Uterus (tissue), 4 donors: ENCODE measurements at places on chromosomes 4 and X.

GRCh38 chr4:41599192-41599786 lies 61.3 kb downstream of the LIMCH1 start:
- DNase-seq = no peak

DNA sequence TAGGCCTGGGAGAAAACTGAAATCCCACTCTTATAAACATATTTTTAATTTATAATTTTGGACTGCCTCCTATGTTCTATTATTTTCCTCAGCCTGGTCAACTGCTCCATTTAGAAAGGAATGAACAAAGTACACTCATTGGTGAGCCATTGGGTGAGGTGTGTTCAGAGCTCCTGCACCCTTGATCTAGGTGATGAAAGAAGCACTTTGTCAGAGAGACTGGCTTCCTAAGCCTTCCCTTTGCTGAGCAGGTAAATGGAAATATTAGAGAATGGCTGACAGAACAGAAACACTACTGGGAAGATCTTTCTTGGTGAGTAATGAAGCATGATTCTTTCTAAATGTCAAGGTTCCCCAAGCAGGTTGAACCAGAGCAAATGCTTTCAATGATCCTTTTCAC lies 19.0 kb upstream of the ARHGAP24 start:
- no peak for DNase-seq

- DNase-seq = no peak
Measured at GRCh38 chr4:62191451-62192240, 991.5 kb downstream of the ADGRL3 start.

DNA sequence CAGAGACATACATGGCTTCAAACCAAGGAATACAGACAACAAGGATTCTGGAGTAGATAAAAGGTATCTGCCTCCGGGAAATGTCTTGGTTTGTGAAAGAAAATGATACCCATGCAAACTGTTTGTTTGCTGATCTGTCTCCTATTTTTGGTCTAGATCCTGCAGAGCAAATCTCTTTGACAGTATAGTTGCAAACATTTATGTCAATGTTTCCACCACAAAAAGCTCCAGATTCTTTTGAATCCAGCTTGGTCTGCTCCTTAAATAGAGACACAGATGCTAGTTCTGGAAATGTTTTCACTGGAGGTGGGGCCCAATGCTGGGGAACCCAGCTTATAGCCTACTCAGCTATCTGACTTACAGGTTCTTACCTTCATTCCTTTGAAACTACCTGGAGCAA lies 119.7 kb downstream of the ATG4A start:
- no peak for DNase-seq

GRCh38 chrX:31889088-31889487 lies 817.2 kb upstream of the FTHL17 start:
- no peak for DNase-seq

- DNase-seq = no peak
Measured at GRCh38 chr4:184845367-184846021, 19.7 kb upstream of the ACSL1 start.

GRCh38 chr4:149223659-149224058 lies 592.0 kb downstream of the IQCM start:
- no peak for DNase-seq

- no peak for DNase-seq
Measured at GRCh38 chr4:4842476-4843441, 16.7 kb upstream of the MSX1 start.

GRCh38 chrX:124274438-124275181 lies 57.9 kb upstream of the TEX13D start:
- DNase-seq = no peak

- DNase-seq = no peak
Measured at GRCh38 chr4:175447016-175447415, 365.0 kb downstream of the GPM6A start.

DNA sequence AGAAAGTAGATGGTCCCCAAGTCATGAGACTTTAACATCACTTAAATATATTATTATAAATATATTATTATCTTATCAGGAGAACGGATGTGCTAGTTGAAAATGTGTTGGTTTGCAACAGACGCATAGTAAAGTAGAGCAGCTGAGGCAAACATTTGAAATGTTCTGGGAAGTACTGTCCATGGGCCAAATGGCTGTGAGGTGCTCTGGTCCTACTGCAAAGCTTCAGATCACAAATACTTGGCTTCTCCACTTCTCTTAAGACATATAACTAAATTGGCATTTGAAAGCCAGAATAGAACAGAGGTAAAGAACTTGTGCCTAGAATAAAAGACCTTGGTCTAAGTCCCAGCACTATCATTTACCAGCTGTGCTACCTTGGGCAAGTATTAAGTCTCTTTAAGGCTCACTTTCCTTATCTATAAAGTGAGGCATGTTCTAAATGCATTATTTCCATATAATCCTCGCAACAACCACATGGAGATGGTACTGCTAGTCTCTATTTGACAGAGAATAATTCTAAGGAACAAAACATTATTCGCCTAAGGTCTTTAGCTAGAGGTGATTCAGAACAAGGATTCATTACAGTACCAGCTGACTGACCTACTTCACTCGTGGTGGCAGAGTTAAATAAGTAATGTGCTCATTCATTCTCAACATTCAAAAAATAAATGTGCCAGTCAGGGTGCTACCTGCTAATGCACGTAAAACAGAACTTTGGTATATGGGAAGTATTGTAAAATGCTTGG lies 297.1 kb downstream of the PPP3CA start:
- no peak for DNase-seq

- DNase-seq = no peak
Measured at GRCh38 chrX:41733939-41734338, 10.0 kb downstream of the GPR82 start.

DNA sequence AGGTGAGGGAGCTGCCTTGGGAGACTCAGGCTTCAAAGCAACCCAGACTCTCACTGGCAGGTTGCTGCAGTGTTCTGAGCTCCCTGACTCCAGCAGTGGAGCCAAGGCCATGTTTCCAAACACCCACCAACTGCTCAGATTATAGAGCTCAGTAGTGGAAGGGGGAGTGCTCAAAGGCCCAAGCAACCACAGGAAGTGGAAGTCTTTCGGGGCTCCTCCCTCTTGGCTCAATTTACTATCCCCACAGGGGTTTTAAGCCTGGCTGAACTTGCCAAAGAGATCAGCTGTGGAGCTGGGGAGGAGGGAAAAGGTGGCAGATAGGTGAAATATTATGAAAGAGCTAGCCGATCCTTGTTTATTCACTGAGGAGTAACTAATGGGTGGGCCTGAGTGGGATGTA lies 82.5 kb downstream of the HPRT1 start:
- DNase-seq = no peak

GRCh38 chr4:27414887-27415731 lies 554.5 kb downstream of the STIM2 start:
- DNase-seq = no peak

DNA sequence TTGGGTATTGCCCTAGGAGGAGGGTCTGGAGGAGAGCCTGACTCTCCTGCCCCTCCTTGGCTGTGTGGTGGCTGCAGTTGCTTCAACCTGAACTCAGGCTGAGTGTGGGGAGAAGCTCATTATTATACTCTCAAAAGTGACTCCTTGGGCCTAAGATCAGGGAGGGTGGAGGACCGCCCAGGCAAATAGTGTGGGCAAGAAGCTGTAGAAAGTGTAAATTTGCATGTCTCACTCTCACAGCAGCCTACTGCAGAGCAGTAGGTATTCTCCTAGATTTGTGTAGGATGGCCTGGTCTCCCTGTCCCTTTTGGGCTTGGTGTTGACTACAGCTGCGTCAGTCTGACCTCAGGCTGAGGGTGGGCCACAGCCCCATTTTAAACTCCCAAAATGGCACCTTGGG lies 156.1 kb downstream of the ZNF330 start:
- DNase-seq = no peak

- no peak for DNase-seq
Measured at GRCh38 chrX:107871136-107871535, 45.5 kb downstream of the MID2 start.

DNA sequence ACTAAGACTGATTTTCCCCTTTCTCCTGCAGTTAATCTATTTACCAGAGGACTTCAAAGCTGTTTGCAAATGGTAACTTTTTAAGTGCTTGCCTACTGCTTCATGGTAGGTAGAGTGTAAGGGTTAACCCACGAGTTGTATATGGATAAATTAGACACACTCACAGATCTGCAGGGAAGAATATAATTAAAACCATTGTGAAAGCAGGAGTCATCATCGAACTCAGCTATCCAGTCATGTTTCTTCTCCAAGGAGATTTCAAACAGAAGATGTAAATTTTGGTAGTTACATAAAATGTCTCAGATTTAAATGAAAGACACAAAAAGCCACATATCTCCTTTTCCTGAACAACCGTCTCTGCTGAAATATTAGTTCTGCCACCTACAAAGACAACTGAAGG lies 549 bp upstream of the XG start:
- DNase-seq = no peak

DNA sequence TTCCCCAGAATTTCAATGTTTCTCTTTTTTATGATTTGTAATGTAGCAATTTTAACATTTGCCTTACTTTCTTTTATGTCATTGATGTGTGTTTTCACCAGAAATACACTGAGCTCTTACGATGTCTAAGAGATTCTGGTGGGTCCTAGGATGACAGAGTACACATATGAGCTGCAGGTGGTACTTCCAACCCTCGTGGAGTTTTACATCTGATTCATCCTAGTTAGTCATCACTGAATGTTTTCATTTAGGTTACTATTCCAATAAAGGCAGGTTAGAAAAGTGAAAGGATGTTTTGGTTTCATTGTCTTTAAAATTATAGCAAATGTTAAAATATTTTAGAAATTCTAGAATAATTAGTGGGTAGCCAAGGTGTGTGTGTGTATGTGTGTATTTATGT lies 605.9 kb downstream of the ADGRL3 start:
- DNase-seq = no peak

- DNase-seq = no peak
Measured at GRCh38 chr4:113423631-113424030, 337.9 kb downstream of the CAMK2D start.

GRCh38 chr4:150002561-150002960 lies 75.7 kb upstream of the DCLK2 start:
- no peak for DNase-seq

DNA sequence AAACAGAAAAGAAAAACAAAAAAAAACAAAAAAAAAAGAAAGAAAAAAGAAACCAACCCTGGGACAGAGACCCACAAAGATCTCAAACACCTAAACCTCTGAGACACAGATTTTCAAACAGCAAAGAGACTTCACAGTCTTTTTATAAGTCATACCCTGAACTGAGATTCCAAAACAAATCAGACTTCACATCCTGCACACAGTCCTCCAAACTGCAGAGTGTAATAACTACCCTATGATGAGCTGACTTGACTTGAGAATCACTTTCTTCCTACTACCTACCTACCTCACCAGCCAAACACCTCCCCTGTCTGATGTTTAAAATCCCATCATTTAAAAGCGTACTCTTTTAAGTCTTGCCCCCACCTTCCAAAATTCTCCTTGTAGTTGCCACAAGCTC lies 25.2 kb upstream of the GLOD5 start:
- no peak for DNase-seq

GRCh38 chr4:147808447-147808846 lies 76.6 kb downstream of the ARHGAP10 start:
- DNase-seq = no peak

DNA sequence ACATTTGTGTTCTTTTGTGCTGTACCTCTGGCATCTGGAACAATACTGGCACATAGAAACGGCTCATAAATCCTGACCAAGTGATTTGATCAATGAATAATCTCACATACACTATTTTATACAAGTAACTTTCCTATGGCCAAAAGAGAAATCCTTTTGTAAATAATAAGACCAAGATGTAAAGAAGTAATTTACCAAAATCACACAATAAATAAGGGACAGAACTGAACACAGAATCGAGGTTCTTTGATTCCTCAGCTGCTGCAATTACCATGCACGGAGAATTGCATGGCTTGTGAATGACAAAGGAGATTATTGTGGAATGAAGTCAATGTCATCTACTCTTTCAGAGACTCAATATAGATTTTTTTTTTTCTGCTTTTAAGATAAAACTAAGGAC lies 576.8 kb upstream of the SMIM31 start:
- DNase-seq = no peak

- no peak for DNase-seq
Measured at GRCh38 chr4:150385606-150386005, 196.3 kb upstream of the MAB21L2 start.

DNA sequence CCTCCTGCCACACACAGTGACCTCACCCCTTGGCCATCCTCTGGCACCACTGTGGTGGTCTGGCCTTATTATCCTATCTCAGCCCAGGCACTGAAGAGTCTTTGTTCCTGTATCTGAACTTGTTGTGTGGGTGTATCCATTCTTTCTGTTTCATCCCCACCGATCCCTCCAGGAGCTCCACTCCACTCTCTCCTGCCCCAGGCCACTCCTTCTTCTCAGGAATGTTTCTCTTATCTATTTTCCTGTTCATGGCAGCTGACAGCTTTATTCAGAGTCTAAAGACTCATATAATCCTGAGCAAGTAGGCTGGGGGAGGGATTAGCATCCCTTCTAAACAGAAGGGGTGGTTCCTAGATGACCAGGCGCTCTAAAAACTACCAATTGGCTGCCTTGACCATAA lies 150.0 kb downstream of the ANAPC10 start:
- no peak for DNase-seq
